Smooth muscle cell of trachea (primary cell): ENCODE measurements at places on chromosomes 13 and 19. TPM values are rescaled to one million over a fixed set of nuclear protein-coding genes. Genes with fewer than 3 reads are reported as not detected.

The ATXN8OS gene
- not detected in 2 replicates for total RNA-seq

The MARCHF2 gene
- total RNA-seq: 62.3 and 126 TPM in 2 replicates

The PRKCG gene
- not detected in 2 replicates for total RNA-seq

The ANKRD24 gene
- total RNA-seq: 1.0 and 5.0 TPM in 2 replicates

The IGFLR1 gene
- total RNA-seq: 0.29 and 1.2 TPM in 2 replicates

The DNASE2 gene
- total RNA-seq: 22.8 and 30.9 TPM in 2 replicates

The PRSS57 gene
- 0.17 TPM in 1 of 2 replicates, not detected in the other for total RNA-seq

The EHD2 gene
- total RNA-seq: 244 and 347 TPM in 2 replicates

The PRX gene
- 2.2 and 3.8 TPM in 2 replicates for total RNA-seq

The ADGRE3 gene
- total RNA-seq: not detected in 2 replicates

The MCF2L gene
- 0.15 and 0.33 TPM in 2 replicates for total RNA-seq

The ZNF550 gene
- total RNA-seq: 7.3 and 10.5 TPM in 2 replicates

The USHBP1 gene
- 0.15 TPM in 1 of 2 replicates, not detected in the other for total RNA-seq

The ADPRHL1 gene
- 1.0 and 5.8 TPM in 2 replicates for total RNA-seq

The ZNF560 gene
- 1.0 and 2.2 TPM in 2 replicates for total RNA-seq
